ENCODE measurements at places on chromosomes 13 and 19.

DNA sequence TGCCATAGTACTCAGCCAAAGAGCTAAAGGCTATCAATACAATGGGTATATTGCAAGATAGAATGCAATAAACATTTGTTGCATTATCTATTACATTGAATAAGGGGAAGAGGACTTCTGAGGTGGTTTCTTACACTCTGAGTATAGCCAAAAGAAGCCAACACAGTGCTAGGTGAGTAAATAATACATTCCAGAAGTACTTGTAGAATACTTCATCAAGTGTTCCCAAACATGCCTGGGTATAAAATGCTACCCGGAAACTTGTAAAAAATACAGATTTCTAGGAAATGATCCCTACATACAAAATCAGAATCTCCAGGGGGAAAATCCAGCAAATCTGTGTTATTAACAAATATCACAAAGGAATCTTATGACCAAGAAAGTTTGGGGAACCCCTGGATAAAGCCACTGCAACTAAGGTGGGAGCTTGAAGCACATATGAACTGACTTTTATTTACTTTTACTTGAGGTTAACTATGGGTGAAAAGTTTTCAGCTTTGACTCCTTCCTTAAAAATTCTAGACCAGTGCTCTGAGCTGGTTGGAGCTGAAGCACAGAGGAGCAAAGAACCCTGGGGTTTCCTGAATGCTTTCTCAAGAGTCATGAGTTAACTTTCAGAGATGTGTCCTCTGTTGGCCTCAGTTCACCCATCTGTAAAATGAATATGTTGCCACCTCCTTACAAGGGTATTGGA is 136.0 kb downstream of the OXGR1 start:
- no peak for DNase-seq

- DNase-seq = no peak
Observed at GRCh38 chr13:44809190-44809589, 180.1 kb downstream of the NUFIP1 start.

- no peak for DNase-seq
Observed at GRCh38 chr19:55697698-55698097, 22.7 kb downstream of the EPN1 start.

GRCh38 chr19:18002347-18002850 is 5.6 kb upstream of the ARRDC2 start:
- no peak for DNase-seq

GRCh38 chr13:42893214-42893671 is 98.8 kb downstream of the EPSTI1 start:
- no peak for DNase-seq

DNA sequence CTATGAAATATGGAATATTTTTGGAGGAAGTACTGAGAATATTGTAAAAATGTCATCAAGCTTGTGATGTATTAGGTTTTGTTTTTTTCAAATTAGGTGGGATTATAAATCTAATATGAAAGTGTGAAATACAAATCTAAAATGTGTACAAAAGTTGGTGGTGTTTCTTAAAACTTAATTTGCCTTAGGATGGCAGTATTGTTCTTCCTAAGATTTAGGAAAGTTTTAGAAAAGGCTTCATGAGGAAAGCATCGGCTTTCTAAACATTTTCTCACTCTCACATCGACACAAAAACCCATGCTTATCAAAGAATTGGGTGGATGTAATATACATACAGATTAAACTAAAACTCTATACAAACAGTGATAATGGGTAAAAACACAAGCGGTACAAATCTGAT is 972.0 kb upstream of the PCDH20 start:
- DNase-seq = no peak

- DNase-seq = no peak
Observed at GRCh38 chr13:76958841-76959432, 10.6 kb downstream of the ACOD1 start.

DNA sequence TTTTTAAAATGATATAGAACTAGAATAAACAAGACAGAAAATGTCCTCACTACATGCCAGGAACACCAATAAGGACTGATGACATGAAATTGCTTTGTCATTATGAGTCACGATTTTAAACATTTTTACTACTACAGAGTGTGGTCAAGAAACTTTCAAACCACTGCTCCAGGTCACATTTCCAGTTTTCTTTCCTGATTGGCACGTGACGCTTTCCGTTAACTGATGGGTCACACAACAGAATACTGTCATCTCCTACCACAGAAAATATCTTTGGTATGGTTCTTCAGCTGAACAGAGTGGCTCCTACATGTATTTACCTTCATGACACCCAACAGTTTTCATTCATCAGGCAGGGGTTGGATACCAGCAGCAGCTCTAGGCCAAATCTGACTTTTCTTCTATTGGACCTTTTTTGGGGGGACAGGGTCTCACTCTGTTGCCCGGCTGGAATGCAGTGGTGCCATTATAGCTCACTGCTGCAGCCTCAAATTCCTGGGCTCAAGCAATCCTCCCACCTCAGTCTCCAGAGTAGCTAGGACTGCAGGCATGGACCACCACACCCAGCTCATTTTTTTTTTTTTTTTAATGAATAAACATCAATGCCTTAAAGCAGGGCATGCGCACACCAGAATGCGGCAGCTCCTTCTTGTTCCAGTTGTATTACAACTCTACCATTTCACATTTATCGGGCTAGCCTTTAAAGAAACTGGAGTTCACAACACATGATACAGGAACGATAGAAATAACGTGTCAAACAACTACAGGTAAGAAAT is 147.4 kb downstream of the RNF17 start:
- DNase-seq = no peak

All from activated naive CD8-positive, alpha-beta T cell treated with anti-CD3 and anti-CD28 coated beads, Interleukin-2, amount 50 U/mL, for 16 hours (primary cell).